ENCODE measurements at places on chromosomes 16 and 17.

GRCh38 chr16:30874244-30874820 lies 19.5 kb downstream of the BCL7C start:
- no peak for DNase-seq

- no peak for DNase-seq
Observed at GRCh38 chr17:37659925-37660324, 16.7 kb upstream of the DDX52 start.

DNA sequence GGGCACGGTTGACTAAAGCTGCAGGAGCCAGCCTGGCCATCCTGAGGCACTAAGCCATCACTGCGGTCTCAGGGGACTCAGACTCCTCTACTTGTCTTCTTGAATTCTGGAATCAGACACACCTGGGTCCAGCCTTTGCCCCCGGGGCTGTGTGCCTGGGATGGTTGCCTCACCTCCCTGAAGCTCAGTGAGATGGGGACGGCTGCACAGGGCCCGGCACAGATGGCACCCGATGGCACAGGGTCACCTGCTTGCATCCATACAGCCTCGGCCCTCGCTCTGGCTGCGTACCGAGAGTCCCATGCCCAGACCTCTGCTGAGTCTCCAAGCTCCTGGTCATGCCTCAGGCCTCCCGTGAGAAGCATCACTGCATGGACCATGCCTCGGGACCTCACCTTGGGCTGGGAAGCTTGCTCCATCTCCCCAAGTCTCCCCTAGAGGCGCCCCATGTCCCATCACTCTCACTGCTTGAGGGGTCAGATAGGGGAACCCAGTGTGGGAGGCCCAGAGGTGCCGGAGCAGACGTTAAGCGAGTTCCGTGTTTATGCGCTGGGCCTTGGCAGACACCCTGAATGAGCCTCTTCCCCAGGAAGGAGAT lies 316.3 kb downstream of the SEC14L1 start:
- no peak for DNase-seq

GRCh38 chr17:76867578-76868175 lies 527 bp upstream of the MGAT5B start:
- DNase-seq: peak; percentile 54

GRCh38 chr17:1730326-1731193 lies 6.1 kb downstream of the WDR81 start:
- no peak for DNase-seq

DNA sequence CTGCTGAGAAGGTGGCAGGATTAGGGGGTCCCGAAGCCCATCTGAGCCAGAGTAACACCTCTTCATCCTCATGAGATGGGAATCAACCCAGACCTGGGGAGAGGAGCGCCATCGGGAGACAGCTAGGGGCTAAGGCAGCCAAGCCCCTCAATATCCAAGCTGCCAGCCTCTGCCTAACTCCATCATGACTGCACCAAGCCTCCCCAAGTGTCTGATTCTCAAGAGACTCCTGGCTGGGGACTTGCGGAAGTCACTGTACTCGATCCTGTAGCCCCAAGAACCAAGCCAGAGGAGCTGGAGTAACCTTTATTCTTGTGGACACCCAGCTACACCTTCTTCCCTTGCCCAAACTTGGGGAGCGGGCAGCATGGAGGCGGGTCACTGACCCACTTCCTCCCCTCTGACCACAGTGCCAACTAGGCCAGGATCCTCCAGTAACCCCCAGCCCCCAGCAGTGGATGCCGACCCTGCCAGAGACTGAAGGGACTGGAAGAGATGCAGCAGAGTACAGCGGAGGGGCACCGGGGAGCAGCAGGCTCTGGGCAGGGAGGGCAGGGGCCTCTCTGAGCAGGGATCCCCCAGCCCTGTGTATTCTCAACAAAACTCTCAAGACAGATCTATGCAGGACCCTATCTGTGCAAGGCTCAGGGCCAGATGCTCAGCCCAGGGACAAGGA lies 13.3 kb downstream of the HDAC5 start:
- DNase-seq: no peak

GRCh38 chr16:77617996-77618395 lies 104.3 kb upstream of the NUDT7 start:
- no peak for DNase-seq

DNA sequence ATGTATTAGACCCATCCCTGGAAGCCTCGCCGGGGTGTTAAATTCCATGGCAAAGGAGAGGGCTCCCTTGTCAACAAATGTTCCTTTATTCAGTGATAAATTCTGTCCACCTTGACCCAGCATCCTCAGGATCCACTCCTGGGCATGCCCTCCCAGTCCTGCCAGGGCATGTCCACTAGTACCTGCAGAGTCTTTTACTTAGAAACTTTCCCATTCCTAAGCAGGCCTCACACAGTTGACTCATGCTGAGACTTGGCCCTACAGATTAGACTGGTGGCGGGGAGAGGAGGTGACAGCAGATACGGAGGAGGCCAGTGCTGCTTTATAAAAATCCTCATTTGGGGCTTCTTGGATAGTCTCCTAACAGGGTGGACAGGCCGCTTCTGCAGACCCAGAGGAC lies 88.8 kb downstream of the CYLD start:
- no peak for DNase-seq

GRCh38 chr17:2063261-2064146 lies 8.6 kb downstream of the HIC1 start:
- no peak for DNase-seq

DNA sequence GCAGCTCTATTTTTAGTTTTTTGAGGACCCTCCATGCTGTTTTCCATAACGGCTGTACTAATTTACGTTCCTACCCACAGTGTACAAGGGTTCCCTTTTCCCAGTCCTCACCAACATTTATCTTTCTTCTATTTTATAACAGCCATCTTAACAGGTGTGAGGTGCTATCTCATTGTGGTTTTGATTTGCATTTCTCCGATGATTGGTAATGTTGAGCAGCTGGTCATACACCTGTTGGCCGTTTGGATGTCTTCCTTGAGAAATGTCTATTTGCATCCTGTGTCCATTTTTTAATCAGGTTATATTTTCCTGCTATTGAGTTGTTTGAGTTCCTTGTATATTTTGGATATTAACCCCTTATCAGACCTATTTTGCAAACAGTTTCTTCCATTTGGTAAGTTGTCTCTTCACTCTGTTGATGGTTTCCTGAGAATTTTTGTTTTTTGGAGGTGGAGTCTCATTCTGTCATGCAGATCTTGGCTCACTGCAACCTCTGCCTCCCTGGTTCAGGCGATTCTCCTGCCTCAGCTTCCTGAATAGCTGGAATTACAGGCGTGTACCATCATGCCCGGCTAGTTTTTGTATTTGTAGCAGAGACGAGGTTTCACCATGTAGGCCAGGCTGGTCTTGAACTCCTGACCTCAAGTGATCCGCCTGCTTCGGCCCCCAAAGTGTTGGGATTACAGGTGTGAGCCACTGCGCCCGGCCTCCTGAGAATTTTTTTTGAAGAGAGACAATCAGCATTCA lies 279.6 kb downstream of the SNX29 start:
- DNase-seq: no peak

DNA sequence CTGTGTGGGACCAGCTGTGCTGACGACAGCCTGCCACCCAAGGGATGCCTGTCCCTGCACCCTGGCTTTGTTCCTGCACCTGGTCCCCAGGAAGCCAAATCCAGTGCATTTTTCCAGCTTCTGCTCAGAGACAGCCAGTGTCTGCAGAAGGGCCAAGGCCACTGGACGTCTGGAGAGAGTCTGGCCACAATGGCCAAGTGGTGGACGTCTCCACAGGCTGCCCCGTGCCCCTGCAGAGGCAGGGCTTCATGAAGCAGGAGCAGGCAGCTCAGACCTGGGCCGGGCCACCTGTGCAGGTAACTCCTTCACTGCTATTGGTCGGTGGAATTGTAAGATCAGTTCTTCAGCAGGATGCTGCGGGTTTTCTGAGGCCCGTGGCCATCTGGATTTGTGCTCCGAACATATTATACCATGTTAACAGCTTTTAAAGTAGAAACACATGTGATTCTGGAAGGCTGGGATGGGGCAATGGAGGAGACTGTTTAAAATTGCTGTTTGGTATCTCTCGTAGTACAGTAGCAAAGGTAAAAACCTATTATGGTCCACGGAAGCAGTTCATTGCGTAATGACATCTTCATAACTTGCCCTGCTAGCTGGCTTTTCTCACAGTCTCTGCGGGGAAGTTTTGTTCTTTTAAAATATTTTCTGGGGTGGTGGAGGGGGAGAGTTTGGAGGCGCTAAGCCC lies 185.3 kb downstream of the CCDC182 start:
- DNase-seq: no peak

- no peak for DNase-seq
Observed at GRCh38 chr16:14015948-14016347, 55.2 kb upstream of the MRTFB start.

DNA sequence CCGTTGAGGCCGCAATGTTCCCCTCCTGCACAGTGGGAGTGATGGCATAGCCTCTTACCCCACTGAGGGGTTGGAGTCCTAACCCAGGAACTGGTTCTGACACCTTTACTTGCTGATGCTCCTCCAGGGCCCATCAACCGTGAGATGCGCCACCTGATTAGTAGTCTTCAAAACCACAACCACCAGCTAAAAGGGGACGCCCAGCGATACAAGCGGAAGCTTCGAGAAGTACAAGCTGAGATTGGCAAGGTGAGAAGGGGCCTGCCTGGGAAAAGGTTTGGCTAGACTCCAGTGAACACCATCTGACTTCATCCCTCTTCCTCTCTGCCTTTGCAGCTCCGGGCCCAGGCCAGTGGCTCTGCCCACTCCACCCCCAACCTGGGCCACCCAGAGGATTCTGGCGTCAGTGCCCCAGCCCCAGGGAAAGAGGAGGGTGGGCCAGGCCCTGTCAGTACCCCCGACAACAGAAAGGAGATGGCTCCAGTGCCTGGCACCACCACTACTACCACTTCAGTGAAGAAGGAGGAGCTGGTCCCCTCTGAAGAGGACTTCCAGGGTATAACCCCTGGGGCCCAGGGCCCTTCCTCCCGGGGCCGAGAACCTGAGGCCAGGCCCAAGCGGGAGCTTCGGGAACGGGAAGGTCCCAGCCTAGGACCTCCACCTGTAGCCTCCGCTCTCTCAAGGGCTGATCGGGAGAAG lies 5.8 kb downstream of the RNF40 start:
- DNase-seq: no peak

DNA sequence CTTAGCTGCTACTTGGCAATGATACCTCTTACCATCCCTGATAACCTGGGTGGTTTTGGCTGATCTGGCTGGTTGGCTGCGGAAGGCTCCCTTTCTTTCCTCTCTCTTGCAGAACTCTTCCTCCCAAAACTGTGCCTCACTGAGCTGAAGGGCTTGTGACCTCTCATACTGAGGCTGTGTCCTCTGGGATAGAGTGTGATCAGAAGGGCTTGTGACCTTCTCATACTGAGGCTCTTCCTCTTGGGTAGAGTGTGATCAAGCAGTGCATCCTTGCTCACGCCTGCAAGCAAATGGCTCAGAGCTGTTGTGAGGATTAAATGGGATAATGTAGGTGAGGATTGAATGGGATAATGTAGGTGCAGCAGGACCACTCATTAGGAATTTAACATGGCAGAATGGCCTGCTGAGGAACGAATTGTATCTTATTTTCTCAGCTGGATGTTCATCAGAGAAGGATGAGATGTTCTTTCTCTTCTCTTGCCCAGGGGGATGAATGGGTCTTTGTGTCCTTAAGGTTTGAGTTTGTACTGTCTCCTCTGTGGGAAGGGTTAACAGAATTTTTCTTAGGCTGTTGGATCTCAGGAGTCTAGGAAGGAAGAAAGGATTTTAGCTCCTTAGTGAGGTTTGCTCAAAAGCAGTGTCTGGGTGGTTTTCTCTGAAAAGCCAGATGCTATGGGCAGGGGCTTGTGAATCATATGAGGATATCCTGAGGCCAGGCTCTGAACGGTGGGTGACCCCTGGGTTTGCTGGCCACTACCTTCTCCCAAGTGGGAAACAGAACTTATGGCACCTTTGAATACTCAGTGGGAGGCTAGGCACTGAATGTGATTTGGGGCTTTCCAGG lies 130.0 kb upstream of the HS3ST2 start:
- DNase-seq: no peak

DNA sequence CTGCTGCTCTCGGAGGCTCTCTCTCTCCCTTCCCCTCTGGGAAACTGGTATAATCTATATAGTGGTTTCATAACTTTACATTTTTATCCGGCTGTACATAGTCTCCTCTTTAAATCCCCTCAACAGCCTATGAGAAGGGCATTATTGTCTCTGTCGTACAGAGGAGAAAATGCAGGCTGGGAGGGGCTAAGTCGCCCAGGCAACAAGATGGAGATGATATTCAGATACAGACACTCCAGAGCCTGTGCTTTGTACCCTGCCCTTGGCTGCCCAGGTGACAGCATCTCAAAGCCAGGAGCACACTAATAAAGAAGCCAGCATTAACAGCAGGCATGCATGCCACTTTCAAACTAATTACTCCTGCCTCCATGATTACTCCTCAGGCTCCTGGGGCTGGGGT lies 4.7 kb upstream of the EIF1 start:
- DNase-seq: no peak

- DNase-seq: no peak
Observed at GRCh38 chr16:48201515-48202201, 42.4 kb upstream of the LONP2 start.

DNA sequence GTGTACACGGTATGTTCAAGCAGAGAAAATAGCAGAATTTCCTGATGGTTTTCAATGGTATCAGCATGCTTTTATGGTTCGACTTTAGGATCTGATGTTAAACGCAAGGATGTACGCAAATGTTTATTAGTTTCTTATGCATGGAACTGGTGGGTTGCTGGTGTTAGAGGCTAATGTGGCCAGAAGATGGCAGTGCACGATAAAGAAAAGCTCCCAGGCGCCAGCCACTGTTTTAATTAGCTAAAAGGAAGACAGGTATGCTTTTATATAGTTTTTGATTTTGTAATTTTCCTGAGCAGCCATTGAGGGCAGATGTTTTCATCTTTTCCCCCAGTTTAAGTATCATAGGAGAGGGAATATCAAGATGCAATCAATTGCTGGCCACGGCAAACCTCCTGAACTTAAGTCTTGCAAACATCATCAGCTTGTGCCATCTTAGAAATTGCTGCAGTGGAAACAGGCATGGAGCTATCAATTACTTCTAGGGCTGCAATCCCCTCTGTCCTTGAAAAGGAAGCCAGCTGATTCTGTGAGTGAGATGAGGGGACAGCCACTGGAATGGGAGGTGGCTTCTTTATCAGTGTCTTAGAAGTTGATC lies 648.5 kb upstream of the RBFOX1 start:
- DNase-seq: no peak

GRCh38 chr16:6193718-6194117 lies 1096.1 kb upstream of the EEF2KMT start:
- no peak for DNase-seq

DNA sequence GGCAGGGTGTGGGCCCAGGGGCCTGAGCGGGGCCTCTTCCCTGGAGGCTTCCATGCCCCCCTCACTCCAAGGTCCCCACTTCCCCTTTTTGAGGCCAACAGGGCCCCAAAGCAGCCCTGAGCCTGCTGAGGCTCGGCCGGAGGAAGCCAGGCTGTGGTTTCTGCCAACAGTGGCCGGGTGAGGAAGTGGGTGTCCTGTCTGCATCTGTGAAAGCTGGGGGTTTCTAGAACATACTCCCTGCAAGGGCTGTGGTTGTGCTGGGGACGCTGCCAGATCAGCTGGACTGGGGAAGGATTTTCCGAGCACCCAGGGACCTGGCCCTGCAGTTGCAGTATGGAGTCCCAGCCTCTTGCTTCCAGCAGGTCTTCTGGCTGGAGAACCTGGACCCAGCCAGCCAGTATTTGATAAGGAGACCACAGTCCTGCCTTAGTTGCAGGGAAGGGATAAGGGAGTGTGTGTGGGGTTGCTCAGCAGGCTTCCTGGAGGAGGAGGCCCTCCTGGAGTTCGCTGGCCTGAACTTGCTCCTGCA lies 15.7 kb downstream of the ADCY7 start:
- no peak for DNase-seq

GRCh38 chr16:27189335-27189972 lies 13.9 kb upstream of the KDM8 start:
- no peak for DNase-seq

- DNase-seq: no peak
Observed at GRCh38 chr16:4828567-4829321, 18.3 kb downstream of the GLYR1 start.

GRCh38 chr16:87286839-87287626 lies 30.2 kb downstream of the C16orf95 start:
- DNase-seq: no peak

All from stimulated activated effector memory CD8-positive, alpha-beta T cell treated with anti-CD3 and anti-CD28 coated beads, Interleukin-12 subunit alpha, Interleukin-12 subunit beta, amount 100 ng/mL, for 72 hours (primary cell).